Lower lobe of right lung (tissue), 2 donors: ENCODE measurements at places on chromosomes 4 and X. TPM values are rescaled to one million over a fixed set of nuclear protein-coding genes. Genes with fewer than 3 reads are reported as not detected.
A peak's percentile ranks its signal among the peaks of the same experiment; 100 is the strongest.

DNA sequence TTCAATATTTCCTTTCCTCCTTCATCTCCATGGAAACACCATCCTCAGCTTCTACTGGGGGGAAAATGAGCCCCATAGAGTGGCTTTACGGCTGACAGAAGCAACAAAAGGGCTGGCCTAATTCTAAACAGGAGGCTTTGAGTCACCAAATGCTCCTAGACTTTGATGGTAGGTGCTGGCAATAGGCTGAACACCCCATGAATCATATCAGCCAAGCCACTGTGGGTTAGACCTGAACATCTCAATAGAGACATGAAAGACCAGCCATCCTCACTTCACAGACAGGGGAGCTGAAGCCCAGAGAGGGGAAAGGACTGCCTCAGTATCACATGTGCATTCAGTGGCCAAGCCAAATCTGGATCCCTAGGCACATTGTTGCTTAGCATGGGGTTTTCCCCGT lies 107.6 kb downstream of the AMER1 start:
- H3K27me3 ChIP-seq, result no peaks in the 10 kb centered on the region
- DNase-seq, result no peak
- no peaks in the 10 kb centered on the region for H3K36me3 ChIP-seq
- no peaks in the 10 kb centered on the region for H3K4me1 ChIP-seq
- H3K4me3 ChIP-seq, result no peak overlapping the region

- no peaks in the 10 kb centered on the region for H3K27me3 ChIP-seq
- no peak overlapping the region for H3K27ac ChIP-seq
Measured at GRCh38 chr4:156778606-156779005, 193.0 kb downstream of the PDGFC start.

DNA sequence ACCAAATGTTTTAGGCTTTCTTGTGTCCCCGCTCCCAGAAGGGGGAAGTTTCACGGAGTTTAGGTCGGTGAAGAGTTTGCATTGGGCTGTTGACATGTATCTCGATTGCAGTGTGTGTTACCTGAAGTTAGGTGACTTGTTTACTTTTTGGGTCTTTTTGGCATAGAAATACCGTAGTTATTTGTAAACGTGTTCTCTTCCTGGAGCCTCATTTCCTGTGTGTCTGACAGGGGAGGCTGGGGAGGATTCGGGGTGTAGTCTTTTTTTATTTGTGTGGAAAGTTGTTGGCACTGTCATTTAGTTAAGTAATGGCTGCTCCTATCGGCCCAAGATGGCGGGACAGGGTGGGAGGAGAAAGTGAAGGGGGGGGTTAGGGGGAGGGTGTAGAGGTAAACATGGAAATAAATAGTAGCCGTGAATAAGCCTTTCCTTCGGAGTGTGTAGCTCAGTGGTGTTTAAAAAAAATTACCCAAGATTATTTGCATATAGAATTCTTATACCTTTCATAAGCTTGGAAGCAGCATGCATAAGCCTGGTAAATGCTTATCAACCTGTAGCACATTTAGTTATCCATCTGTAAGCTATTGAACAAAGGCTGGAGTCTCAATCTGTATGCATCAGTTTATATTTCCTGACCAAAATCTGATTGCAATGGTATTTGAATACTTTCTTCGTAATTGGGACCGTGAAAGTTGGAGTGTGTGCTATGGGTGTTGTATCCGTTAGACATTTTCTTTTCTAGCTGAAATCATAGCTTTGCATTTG lies 1.6 kb downstream of the KDM6A start:
- DNase-seq, result no peak
- peak overlapping the region; percentile 96 for H3K27ac ChIP-seq
- H3K4me3 ChIP-seq, result peak overlapping the region; percentile 70

GRCh38 chr4:18069810-18070209 lies 48.3 kb upstream of the LCORL start:
- H3K36me3 ChIP-seq, result no peaks in the 10 kb centered on the region
- no peaks in the 10 kb centered on the region for H3K27me3 ChIP-seq
- no peak overlapping the region for H3K27ac ChIP-seq
- no peak overlapping the region for H3K4me3 ChIP-seq
- no peak for DNase-seq

- no peaks in the 10 kb centered on the region for H3K36me3 ChIP-seq
- no peak for DNase-seq
- no peaks in the 10 kb centered on the region for H3K4me1 ChIP-seq
- no peaks in the 10 kb centered on the region for H3K27me3 ChIP-seq
- H3K27ac ChIP-seq, result no peak overlapping the region
Measured at GRCh38 chr4:98222306-98222705, 38.9 kb upstream of the RAP1GDS1 start.

- no peaks in the 10 kb centered on the region for H3K36me3 ChIP-seq
- no peaks in the 10 kb centered on the region for H3K27me3 ChIP-seq
- no peak overlapping the region for H3K27ac ChIP-seq
- DNase-seq, result no peak
Measured at GRCh38 chr4:46886711-46887110, 22.3 kb downstream of the COX7B2 start.

DNA sequence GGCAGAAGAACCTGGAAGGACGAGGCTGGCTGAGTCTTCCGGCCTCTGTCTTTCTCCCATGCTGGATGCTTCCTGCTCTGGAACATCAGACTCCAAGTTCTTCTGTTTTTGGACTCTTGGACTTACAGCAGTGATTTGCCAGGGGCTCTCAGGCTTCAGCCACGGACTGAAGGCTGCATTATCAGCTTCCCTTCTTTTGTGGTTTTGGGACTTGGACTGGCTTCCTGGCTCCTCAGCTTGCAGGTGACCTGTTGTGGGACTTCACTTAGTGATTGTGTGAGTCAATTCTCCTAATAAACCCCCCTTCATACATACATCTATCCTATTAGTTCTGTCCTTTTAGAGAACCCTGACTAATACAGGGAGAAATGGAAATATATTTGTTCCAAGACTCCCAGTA lies 265.8 kb downstream of the PCDH18 start:
- H3K4me1 ChIP-seq, result no peaks in the 10 kb centered on the region
- DNase-seq, result no peak
- H3K27me3 ChIP-seq, result no peaks in the 10 kb centered on the region
- H3K4me3 ChIP-seq, result no peak overlapping the region

DNA sequence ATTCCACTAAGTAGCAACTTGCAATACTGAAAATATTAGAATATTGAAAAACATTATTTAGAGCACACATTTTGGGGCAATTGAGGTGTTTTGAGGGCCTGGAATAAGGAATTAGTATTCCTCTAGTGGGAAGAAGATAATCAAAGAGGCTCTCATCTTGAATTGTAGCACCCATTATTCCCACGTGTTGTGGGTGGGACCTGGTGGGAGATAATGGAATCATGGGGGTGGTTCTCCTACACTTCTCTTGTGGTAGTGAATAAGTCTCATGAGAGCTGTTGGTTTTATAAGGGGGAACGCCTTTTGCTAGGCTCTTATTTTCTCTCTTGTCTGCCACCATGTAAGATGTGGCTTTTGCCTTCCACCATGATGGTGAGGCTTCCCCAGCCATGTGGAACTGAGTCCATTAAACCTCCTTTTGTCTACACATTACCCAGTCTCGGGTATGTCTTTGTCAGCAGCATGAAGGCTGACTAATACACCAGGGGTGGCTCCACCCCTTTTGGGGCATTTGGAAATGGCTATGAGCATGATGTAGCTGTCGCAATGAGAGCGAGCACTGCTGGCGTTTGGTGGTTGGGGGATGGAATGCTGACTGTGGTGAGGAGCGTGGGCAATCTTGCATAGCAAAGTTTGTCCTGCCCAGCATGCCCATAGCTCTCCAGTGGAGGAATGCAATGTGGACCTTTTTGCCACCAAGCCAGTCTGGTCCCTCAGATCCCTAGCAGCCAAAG lies 308.2 kb downstream of the FRMPD4 start:
- H3K27me3 ChIP-seq, result no peaks in the 10 kb centered on the region
- no peak overlapping the region for H3K4me3 ChIP-seq
- no peaks in the 10 kb centered on the region for H3K4me1 ChIP-seq
- H3K27ac ChIP-seq, result no peak overlapping the region
- no peak for DNase-seq

GRCh38 chr4:6372649-6373525 lies 99.5 kb downstream of the PPP2R2C start:
- H3K4me1 ChIP-seq, result no peaks in the 10 kb centered on the region
- DNase-seq, result no peak
- H3K36me3 ChIP-seq, result no peaks in the 10 kb centered on the region
- H3K27ac ChIP-seq, result no peak overlapping the region
- peaks cover 21% of the 10 kb centered on the region for H3K27me3 ChIP-seq

DNA sequence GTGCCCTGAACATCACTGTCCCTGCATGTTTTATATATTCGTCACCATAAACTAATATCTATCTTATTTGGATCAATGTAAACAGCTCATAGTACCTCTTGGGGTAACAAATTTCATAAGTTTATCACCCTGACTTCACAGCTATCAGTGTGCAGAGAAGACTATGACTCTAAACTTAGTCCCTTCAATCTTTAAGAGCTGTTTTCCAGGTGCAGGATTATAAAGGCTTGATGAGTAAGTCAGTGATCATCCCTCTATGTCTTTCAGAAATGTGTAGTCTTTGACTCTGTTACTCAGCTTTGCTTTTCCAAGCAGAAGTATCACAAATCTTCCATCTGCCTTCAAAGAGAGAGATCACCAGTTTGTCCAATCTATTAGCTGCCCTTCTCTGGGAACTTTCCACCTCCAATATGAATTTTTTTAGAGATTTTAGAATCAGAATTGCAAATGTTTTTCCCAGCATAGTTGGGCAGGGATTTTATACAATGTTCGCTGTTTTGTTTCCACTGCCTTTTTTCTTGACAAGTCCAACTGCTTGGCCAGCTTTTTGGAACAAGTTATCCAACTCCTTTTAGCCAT lies 45.1 kb upstream of the TSPAN7 start:
- H3K27me3 ChIP-seq, result no peaks in the 10 kb centered on the region
- no peak overlapping the region for H3K4me3 ChIP-seq
- no peaks in the 10 kb centered on the region for H3K36me3 ChIP-seq
- no peaks in the 10 kb centered on the region for H3K4me1 ChIP-seq

DNA sequence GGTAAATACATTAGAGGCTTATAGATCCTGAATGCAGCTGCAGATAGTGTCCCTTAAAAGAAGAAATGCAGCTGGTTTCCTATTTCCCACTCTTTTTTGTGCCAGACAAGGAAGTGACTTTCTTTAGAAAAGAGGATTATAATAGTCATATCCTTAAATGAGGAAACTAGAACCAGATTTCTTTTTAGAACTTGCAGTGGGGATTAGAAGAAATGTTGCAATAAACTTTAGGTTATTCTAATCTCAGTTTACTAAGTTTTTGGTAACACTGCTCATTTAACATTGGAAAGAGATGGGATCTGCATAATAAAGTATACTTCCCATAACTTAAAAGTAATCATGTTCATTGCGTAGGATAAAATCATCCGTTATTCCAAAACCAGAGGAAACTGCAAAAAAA lies 101.9 kb downstream of the SLIT2 start:
- H3K4me1 ChIP-seq, result no peaks in the 10 kb centered on the region
- H3K27me3 ChIP-seq, result no peaks in the 10 kb centered on the region
- DNase-seq, result no peak
- no peaks in the 10 kb centered on the region for H3K36me3 ChIP-seq

DNA sequence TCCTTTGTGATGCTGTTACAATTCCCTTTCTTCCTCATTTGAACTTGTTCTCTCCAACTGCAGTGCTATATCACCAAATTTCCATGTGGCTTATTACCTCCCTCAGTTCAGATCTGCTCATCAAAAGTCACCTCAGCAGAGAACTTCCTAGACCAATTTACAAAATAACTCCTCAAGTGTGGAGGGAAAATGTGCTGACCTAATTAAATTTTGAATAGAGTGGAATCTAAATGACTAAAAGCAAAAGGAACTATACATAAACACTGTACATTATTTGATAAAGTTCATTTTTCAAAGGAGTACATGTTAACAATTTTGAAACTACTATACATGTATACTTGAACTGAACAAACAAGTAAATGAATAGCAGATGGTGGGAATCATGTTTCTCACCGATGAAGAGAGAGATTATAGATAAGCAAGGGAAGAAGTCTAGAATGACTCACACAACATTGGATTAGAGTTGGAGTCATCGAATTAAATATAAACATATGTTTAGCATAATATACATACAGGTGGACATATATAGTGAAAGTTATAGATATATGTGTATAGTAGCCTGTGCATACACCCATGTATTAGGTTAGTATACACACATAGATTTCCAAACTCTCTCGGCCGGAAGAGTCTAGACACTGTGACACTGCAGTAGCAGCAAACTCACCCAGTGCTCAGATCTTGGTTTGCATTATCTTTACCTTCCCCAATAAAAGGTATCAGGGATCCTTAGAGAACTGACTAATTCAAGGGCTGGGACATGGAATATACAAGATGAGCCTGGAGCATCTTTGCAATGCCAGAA lies 318.7 kb downstream of the PCDH18 start:
- no peaks in the 10 kb centered on the region for H3K27me3 ChIP-seq
- no peaks in the 10 kb centered on the region for H3K36me3 ChIP-seq
- H3K4me3 ChIP-seq, result no peak overlapping the region
- H3K27ac ChIP-seq, result no peak overlapping the region
- DNase-seq, result no peak

DNA sequence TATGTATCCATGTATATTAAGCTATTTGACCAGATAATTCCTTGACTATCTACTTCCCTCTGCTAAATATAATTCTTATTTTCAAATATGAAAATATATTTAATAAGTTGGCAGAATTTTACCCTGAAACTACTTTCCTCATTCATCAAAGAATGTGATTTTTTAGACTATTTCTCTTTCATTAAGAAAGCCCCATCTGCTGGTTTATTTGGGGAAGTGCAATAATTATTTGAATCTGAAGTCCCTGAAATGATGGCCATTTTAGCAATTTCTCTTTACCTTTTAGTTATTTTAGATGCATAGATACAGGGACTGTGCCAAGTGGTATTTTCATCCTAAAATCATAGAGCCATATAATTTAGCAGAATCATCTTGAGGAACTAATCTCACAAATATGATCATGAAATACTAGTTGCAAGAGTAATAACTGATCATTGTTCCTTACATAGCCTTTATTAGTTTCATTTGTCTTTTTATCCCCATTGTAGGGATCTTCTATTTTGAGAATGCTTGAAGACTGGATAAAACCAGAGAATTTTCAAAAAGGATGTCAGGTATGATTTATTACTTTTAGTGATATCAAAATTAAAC lies 39.0 kb downstream of the ENPEP start:
- no peaks in the 10 kb centered on the region for H3K36me3 ChIP-seq
- no peaks in the 10 kb centered on the region for H3K27me3 ChIP-seq
- H3K4me3 ChIP-seq, result no peak overlapping the region
- H3K4me1 ChIP-seq, result peaks cover 10% of the 10 kb centered on the region

DNA sequence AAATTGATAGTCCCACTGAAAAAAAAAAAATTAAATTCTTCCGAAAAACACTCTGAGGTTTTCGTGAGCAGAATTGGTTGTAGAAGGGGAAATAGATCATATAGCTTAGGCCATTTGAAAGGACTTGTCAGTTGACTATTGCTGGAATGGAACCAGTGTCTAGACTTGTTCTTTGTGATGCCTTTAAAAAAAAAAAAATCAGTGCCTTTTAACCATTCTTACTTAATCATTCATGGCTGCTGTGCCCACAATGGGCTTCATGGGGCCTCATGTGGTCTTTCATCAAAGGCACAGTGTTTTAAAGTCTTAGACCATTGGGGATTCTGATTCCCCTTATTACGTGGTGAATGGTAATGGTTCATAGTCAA lies 139.3 kb downstream of the AFF1 start:
- peaks cover 73% of the 10 kb centered on the region for H3K4me1 ChIP-seq
- H3K27me3 ChIP-seq, result no peaks in the 10 kb centered on the region
- no peaks in the 10 kb centered on the region for H3K36me3 ChIP-seq

Gene HSD17B13
- 4.2 TPM for total RNA-seq

Gene VCX3A
- total RNA-seq, result not detected

Gene C4orf54
- total RNA-seq, result not detected

Gene SCFD2
- 13.2 TPM for total RNA-seq

Gene RFC1
- 50.2 TPM for total RNA-seq

Gene SORBS2
- total RNA-seq, result 49.3 TPM

Gene GPAT3
- 5.9 TPM for total RNA-seq

Gene ING2
- total RNA-seq, result 9.5 TPM

Gene TRIM61
- total RNA-seq, result 0.89 TPM
